ENCODE measurements at places on chromosomes 1 and 21.

DNA sequence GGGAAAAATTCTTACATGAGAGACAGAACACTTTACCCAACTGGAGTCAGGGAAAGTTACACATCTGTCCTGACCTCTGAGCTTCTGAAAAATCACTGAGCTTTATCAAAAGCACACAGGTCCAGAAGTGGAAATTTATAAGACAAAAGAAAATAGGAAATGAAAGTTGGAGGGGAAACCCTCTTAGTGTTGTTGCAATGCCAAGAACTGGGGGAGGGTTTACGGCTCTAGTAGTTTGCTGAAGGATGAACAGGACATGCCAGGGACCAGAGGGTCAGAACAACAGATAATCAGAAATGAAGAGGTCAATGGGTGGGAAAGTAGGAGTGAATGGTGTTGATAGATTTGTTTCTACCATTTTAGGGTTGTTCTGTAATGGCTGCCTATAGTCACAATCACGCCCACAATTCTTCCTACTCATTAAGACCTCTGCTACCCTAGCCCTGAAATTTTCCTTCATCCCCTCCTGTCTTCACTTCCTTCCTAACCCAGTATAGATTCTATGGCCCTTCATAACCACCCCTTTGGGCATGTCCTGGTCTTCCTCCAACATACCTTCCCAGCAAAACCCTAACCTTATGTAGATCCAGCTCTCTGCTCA, 30.3 kb upstream of the FMOD start:
- no peak for DNase-seq

DNA sequence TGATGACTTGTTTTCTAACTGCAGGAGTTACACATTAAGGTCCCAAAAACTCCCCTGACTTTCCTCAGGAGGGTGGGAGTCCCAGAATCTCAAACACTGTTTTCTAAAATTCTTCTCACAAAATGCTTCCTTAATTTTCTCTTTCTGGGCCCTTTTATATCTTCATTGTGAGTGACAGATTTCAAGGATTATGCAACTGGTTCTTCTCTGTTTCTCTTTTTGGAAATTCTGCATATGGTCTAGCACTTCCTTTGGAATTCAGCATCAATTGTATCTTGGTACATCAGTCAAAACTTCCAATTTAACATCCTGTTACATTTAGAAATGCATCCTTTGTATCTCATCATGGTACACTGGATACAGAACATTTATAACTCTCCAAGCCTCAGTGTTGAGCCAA, 59.7 kb downstream of the LMO4 start:
- DNase-seq = no peak

DNA sequence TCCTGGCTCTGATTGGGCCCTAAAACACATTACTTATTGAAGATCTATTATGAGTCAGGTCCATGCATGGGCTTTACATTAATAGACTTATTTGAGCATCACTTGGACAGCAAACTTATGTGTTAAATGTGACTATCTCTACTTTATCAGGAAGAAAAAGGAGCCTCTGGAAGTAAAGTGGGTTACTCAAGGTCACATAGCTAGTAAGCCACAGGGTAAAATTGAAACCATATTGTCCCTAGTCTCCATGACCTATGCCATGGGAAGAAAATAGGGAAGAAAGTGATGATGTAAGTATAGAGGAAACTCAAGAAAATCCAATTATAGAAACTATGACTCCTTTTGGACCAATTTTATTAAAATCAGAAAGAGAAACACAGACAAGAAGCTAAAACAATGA, 555.3 kb downstream of the NUF2 start:
- DNase-seq = no peak

- peak; percentile 29 for DNase-seq
These were observed 18.0 kb downstream of the COLGALT2 start for GRCh38 chr1:184019506-184019905.

- DNase-seq = peak; percentile 6
These were observed 792 bp downstream of the SNX7 start for GRCh38 chr1:98662356-98662670.
